ENCODE measurements at places on chromosomes 2 and 18. TPM values are rescaled to one million over a fixed set of nuclear protein-coding genes. Genes with fewer than 3 reads are reported as not detected.

Gene ABCG8
- total RNA-seq, result not detected

Gene SP5
- not detected for total RNA-seq

Gene DYSF
- 75.1 TPM for total RNA-seq

Gene ARHGAP15
- not detected for total RNA-seq

Gene PRSS56
- total RNA-seq, result not detected

Gene CAPN14
- under 0.01 TPM for total RNA-seq

Gene SPRED2
- total RNA-seq, result 1.6 TPM

Gene KCNS3
- 1.8 TPM for total RNA-seq

Gene COL4A3
- total RNA-seq, result not detected

Gene GPBAR1
- 0.15 TPM for total RNA-seq

Gene KCNG2
- not detected for total RNA-seq

Gene CD8A
- total RNA-seq, result not detected

Gene MYO7B
- 0.46 TPM for total RNA-seq

Gene CNDP1
- not detected for total RNA-seq

Gene GALR1
- total RNA-seq, result not detected

Gene ALPP
- not detected for total RNA-seq

Gene GCKR
- total RNA-seq, result 3.2 TPM

Gene TMEM37
- total RNA-seq, result 0.91 TPM

Gene UGT1A4
- not detected for total RNA-seq

Gene AGXT
- total RNA-seq, result not detected

Gene SRD5A2
- total RNA-seq, result not detected

Gene SERPINB4
- under 0.01 TPM for total RNA-seq

Gene UGT1A8
- not detected for total RNA-seq

Gene CXCR1
- total RNA-seq, result not detected

Gene MAP3K19
- total RNA-seq, result not detected

Gene KANSL1L
- total RNA-seq, result 7.5 TPM

Gene HK2
- total RNA-seq, result 20.8 TPM

Gene CIB4
- total RNA-seq, result not detected

Gene GKN1
- total RNA-seq, result not detected

Gene TUBA3E
- not detected for total RNA-seq

Gene POTEC
- not detected for total RNA-seq

Gene ADI1
- 52.3 TPM for total RNA-seq

Gene TTN
- total RNA-seq, result 1.3 TPM

Gene PPP4R3B
- total RNA-seq, result 57.8 TPM

Gene UGGT1
- 73.1 TPM for total RNA-seq

Gene MOCOS
- 5.8 TPM for total RNA-seq

Gene RUFY4
- not detected for total RNA-seq

Gene AMER3
- total RNA-seq, result not detected

Gene NTSR2
- not detected for total RNA-seq

Gene HOXD11
- not detected for total RNA-seq

Gene BOLL
- not detected for total RNA-seq

Gene CCDC74B
- 2.7 TPM for total RNA-seq

Gene SETBP1
- 6.2 TPM for total RNA-seq

Gene SLC9A2
- not detected for total RNA-seq

Gene SYT4
- not detected for total RNA-seq

Gene ALPI
- not detected for total RNA-seq

Gene HTR2B
- under 0.01 TPM for total RNA-seq

Gene EFHD1
- total RNA-seq, result not detected

Gene VWC2L
- not detected for total RNA-seq

Gene CPO
- not detected for total RNA-seq

Gene AOX1
- total RNA-seq, result 0.32 TPM

Gene ZSWIM2
- not detected for total RNA-seq

Gene KCNE4
- total RNA-seq, result 0.30 TPM

Gene TCF23
- total RNA-seq, result not detected

Gene IL1F10
- total RNA-seq, result not detected

Gene GAREM1
- total RNA-seq, result 0.32 TPM

Data from epithelial cell of umbilical artery (primary cell).